ENCODE measurements at places on chromosomes 6 and 20.

DNA sequence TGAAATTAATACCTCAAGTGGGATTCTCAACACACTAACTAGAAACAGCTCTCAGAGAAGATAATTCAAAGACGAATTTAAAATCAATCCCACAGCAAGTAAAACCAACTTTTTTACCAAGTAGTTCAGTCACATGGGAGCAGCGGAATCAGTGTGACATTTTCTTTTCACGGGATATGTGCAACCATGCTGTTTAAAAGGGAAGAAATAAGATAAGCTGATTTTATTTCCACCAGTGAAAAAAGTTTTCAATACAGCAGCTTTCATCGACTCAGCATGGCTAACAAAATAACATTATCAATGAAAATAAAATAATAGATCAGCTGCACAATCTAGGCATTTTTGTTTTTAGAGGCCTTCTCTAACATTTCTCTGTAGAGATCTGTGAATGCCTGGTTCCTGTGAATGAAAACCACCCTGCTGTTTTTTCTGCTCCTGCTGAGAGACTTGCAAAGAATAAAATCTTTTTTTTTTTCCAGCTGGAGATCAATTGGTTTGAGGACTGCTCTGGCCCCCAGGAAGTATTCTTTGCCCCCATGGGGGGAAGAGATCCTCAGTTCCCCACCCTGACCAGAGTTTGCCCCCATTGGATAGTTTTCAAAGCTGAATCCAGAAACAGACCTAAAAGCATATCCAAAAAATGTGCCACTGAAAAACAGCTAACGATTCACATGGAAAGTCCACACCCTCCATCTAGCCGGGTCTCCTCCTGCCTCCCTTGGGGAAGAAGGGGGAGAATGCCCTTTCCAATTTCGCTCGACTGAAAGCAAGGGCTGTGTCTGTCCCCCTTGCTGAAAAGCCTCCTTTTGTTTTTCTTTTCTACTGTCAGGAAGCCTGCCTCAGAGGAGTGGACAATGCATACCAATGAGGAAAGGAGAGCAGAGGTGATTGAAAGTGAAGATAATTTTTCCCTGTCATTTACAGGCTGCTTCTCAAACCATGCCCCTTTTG is 317.6 kb downstream of the PRKN start:
- no peak for DNase-seq

GRCh38 chr6:160203522-160203921 is 55.1 kb downstream of the SLC22A2 start:
- no peak for DNase-seq

GRCh38 chr6:96450082-96450769 is 71.4 kb upstream of the UFL1 start:
- no peak for DNase-seq

- no peak for DNase-seq
Measured at GRCh38 chr6:18962361-18962905, 575.3 kb downstream of the RNF144B start.

GRCh38 chr6:13560651-13561044 is 13.8 kb upstream of the SIRT5 start:
- no peak for DNase-seq

GRCh38 chr6:141635621-141636020 is 497.1 kb upstream of the GJE1 start:
- DNase-seq: no peak

- DNase-seq: no peak
Measured at GRCh38 chr6:113894712-113895674, 37.8 kb downstream of the MARCKS start.

GRCh38 chr6:144683216-144684070 is 398.3 kb downstream of the UTRN start:
- DNase-seq: no peak

DNA sequence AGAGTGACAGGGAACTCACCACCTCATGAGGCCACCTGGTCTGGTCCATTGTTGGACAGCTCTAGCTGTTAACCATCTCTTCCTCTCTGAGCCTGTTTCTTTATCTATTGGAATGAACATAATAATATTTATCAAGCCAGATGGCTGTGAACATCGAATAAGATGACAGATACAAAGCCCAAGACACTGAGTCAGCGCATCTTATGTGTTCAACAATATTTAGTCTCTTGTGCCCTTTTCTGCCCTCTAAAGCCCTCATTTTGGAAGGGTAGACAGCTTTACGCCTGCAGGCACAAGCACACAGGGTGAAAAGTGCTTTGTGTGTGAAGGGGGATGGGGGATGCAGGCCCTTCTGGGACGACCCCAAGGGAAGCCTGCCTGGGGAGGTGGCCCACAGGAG is 164.0 kb downstream of the GRM4 start:
- DNase-seq: no peak

DNA sequence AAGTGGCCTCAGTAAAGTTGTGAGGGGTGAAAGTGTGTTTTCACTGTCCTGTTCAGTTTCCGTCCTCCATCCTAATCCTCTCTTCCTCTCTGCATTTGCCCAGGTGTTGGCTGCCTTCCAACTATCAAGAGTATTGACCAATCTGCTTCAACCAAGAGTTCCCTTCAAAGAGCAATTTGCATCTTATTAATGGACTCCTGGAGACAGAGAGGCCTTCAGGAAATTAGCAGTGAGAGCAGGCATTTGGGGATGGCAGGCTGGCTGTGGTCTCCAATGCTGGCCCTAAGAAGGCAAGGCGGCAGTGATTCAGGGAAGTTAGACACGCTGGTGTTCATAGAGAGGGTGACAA is 77.2 kb downstream of the GPR6 start:
- DNase-seq: no peak

GRCh38 chr20:63140514-63141433 is 75.2 kb downstream of the YTHDF1 start:
- no peak for DNase-seq

- DNase-seq: no peak
Measured at GRCh38 chr6:34385793-34386195, 6.7 kb downstream of the NUDT3 start.

- no peak for DNase-seq
Measured at GRCh38 chr20:25077610-25078169, 4.3 kb downstream of the VSX1 start.

GRCh38 chr6:32886681-32887383 is 32.8 kb downstream of the PSMB9 start:
- no peak for DNase-seq

DNA sequence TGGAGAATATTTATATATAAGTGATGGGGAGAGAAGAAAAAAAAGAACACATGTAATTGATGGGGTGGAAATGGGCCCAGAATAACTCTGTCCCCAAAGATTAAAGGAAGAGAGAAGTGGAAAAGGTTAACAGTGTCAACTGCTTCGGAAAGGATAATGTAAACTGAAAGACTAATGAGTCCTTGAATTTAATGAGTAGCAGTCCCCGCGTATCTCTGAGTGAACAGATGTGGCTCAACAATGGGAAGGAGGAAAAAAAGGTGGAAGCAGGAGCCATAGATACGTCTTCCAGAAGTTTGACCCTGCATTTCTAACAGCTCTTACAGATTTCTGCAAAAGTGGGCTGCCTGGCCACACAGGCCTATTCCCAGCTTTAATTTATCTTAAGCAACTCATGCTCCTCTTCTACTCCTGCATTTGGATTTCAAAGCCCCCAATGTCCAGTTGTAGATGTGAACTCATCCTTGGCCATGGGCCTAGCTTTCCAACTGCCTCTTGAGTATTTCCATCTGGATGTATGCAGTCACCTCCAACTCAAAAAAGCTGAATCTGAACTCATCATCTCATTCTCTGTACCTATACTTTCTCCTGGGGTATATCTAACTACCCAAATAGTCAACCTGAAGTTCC is 61.3 kb downstream of the DST start:
- DNase-seq: no peak

DNA sequence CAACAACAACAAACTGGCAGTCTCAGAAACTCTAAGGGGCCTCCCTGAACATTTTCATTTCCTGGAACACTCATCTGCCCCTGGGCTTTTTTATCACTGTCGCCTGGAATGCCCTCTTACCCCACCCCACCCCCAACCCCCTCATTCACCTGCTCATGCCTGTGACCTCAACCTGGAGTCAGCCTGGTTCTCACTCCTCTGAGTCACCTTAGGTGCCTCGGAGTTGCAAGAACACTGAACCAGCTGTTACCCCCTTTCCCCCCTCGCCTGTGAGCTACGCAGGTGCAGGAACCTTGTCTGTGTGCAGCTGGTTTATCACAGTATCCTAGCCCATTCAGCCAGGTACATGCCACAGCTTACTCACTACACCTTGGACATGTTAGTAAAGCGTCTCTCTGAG is 12.8 kb upstream of the SNAI1 start:
- no peak for DNase-seq

DNA sequence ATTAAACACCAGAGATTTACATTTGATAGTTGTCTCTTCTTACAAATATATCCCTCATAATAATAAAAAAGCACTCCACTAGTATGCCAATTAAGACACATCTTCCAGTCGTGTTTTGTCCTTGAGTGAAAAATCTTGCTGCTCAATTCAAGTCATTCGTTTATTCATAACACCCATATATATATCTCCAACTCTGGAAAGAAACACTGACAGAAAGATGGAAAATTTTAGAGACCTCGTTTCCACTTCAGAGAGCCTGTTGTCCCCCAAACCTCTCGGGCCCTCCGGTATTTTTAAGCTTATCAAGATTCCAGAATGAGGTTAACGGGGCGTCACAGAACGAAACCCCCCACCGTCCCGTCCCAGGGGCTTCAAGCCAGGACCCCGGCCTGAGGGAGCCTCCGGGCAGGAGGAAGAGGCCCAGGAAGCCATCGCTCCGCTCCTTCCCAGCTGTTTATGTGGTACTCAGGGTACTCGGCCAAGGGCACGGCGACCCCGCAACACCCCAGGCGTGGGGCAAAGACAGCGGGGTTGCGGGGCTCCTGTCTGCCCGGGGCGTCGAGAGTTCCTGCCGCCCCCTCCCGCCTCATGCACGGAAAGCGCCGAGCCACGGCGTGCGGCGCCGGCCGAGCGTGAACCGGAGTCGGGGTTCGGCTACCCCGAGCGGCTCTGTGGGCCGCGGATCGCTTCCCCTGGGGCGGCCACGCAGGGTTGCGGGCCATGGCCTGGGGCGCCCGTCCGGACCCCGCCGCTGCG is 623 bp upstream of the SNX9 start:
- peak; percentile 29 for DNase-seq

GRCh38 chr6:33288141-33288920 is 708 bp downstream of the WDR46 start:
- DNase-seq: no peak

GRCh38 chr6:129115471-129115870 is 232.5 kb downstream of the LAMA2 start:
- DNase-seq: no peak

DNA sequence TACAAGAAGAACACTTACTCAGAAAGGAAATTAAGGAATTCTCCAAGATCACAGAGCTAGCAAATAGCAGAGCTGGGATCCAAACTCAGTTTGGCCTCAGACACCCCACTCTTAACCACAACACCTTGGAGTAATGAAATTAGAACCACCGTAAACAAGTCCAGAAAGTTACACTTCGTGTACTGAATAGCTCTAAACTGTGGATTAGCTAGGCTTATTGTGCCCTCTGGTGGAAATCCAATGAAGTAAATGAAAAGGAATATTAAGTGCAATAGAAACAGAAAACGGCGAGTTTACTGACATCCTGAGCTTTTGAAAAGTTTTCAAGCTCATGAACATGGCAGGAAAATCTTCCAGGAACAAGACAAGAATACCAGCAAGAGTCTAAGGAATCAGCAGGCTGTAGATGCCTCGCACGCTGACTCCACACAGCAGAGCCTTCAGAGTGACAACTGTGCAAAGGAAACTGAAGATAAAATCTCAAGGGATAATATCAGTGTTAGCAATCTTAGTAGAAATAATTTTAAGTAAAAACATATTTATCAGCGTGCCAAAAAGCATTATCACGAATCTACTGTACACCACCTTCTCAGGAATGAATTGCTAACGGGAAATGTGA is 34.6 kb downstream of the FBXO5 start:
- DNase-seq: no peak

DNA sequence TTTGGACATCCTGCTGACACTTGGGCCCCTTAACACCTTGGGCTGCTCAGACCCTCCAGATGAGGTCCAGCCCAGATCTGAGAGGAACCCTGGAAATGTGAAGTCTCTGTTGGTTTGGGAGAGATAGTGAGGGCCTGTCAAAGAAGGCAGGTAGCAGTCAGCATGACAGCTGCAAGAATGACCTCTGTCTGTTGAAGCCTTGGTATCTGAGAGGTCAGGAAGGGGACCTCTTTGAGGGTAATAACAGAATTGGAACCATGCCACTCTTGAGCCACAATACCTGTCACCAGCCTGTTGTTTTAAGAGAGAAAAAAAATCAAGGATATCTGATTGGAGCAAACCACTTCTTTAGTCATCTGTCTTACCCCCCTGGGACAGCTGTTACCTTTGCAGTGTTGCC is 4.2 kb downstream of the SYS1 start:
- DNase-seq: no peak

GRCh38 chr20:1935696-1936366 is 40.6 kb downstream of the SIRPA start:
- DNase-seq: no peak

DNA sequence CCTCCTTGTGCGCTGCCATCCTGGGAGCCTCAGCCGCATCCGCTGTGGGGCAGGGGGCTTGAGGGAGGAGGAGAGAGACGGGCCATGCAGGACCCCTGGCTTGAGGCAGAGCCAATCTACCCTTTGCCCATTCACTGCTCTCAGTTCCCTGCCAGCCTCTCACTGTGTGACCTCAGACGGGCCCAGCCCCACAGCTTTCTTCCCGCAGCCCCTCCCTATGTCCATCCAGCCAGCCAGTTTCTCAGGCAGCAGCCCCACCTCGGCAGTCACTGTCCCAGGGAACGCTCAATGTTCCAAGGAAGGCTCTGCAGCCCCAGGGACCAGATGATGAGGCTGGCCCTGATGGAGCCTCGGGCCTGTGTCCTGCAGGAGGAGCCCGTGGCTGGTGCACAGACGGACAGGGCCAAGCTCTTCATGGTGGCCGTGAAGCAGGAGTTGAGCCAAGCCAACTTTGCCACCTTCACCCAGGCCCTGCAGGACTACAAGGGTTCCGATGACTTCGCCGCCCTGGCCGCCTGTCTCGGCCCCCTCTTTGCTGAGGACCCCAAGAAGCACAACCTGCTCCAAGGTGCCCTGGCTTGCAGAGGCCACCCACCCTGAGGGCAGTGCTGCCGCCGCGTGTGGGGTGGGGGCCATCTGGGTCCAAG is 3.9 kb upstream of the TNFRSF6B start:
- DNase-seq: no peak

DNA sequence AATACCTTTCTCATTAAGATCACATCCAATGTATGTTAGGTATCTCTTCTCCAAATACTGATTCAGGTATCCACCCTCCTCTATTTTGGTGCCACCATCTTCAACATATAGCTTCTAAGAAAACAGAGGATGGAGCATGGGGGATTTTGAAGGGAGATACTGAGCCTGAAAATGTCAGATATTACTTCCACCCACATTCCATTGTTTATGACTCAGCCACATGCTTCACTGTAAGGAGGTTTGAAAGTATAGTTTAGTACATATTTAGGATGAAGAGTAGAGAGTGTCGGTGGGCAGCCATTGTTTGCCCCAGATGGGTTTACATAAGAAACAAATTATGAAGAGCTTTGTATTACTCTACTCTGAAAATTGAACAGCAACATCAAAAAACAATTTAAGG is 286.7 kb downstream of the TFAP2B start:
- no peak for DNase-seq

Data from activated T-cell treated with anti-CD3 and anti-CD28 coated beads for 1 hour (primary cell).